Muscle of arm (tissue), 14 donors: ENCODE measurements at places on chromosomes 13 and 19.

DNA sequence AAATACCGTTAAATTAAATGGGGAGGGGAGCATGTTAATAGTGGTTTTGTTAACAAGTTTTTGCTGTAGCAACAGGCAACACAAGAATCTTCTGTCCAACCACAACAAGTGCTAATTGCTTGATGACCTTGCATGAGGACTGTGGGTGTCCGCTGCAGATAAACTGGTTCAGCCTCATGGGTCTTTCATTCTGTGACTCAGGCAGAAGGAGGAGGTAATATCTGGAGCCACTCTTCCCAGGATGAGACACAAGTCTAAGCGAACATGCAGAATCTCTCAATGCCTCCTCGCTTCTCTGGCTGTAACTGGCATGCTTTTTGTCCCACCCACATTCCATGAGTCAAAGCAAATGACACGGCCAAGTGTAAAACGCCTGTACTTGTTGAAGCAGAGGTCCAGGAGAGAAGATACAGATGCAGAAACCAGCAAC lies 56.6 kb upstream of the MYO16 start:
- DNase-seq: no peak

DNA sequence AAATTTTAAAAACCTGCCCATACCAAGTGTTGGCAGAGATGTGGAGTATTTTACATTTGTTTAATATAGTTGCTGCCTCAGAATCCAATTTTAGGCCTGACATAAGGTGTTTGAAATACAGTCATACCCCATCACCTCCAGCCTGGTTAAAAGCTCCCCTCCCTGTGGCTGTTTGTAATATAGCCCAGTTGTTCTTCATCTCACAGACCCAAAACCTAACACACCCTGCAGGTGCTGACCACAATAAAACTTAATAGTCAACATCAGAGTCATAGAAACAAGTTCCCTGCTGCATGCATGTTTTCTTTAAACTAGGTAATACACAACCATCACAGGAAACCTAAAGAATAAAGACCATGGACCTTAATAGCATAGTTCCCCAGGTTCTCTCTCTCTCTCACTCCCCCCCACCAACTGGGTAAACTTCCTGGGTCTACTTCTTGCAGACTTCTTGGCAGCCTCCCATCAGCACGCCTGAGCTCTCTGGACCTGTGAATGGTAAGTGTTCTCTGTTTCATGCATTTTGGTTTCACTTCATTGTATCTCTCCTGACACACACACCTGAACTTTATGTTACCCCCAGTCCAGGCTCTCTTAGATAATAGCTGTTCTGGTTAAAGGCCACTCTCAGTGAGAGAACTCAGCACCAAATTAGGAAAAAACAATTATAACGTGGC lies 1369.9 kb downstream of the EFNB2 start:
- DNase-seq: no peak

DNA sequence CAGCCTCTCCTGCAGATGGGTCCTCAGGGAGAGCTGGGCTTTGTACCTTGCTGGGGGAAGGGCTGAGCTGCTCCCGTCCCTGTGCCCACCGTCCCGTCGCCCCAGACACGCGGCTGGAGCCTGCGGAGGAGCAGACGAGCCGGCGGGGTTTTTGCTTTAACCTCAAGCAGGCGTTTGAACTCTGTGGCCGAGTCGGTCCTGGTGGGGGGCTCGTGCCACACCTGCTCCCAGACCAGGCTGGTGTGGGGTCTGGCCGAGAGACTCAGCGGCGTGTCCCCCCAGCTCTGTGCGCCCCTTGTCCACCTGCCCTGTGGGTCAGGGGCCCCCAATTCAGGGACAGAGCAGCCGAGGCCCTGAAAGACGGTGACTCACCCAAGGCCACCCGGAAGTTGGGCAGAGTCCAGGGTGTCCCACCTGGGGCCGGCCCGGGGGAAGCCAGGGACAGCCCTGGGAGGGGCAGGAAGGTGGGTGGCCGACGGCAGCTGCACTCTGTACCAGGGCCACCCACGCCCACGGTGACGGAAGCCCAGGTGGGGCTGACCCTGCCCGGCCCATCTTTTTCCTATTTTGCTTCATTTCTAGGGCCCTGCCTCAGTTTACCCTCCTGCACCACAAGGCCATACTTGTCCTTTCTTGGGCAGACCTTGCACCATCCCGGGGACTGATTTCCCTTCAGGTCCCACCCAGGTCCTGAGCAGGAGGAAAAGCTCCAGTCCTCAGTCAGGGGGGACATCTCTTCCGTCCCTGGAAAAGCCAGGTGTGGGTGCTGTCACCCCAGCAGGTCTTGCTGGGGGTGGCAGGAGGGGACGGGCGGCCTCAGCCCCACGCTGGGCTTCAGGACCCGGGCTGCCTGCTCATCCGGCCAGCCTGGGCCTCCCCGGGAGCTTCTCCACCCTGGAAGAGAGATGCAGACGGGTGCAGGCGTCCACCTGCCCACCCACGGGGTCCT lies 5.3 kb downstream of the EFNA2 start:
- no peak for DNase-seq

DNA sequence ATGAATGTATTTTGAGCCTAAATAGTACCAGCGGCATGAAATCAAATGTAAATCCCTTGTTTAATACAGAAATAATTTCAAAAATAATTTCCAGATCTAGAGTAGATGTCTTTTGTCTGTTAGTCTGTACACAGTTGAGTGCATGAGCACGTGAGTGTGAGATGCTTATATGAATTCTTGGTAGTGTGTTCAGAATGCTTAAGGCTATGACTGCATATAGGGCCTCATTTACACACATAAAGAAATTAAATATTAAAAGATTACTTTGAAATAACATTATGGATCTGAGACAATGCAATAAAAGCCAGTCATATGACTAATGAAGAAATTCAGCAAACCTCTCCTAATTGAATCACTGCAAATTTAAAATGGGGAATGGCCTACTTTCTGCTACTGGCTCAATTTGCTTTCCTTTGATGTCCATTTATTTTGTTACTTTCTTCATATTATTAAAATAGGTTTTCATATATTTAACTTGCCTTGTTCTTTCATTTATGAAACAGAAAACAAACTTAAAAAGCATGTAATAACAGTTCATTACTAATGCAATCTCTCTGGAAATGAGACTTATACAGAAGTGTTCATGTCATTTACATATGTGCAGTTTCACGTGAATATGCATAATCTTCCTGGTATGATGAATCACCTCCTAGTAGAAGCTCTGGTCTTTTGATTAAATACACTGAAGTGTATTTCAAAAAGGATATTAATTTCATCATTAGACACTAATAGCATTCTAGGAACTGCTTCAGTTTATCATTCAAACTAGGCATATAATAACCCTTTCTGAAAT lies 4.5 kb downstream of the AMER2 start:
- no peak for DNase-seq

DNA sequence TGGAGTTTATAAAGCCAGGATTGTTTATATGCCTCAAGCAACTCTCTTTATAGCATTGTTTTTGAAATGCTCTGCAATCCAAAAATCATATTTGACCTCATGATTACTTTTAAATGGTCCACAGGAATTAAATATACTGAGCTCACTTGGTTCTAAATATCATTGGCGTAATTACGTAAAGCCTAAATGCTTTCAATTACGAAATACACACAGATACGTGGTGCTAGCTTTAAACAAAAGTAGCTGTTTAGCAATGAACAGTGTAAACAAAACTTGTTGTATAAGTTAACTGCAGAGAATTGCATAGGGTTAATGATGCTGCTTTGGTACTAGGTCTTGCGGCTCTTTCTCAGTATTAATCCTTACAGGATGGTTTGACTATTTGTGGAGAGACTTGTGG lies 346.6 kb downstream of the COG6 start:
- DNase-seq: no peak

DNA sequence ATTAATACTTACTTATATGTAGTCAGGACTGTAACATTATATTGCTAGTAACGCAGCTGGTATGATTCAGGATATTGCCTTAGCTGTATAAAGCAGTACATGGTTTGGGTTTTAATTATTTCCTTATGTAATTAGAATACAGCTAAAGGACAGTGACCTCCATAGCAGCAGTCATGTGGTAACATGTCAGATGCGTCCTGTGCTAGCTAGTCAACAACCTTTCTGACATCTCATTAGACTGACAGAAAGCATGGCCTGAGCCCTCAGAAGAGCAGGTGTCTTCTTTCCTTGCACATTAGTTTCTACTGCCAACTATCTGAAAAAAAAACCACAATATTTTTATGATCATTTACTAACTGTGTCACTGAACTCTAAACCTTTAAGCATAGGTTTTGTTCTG lies 122.2 kb downstream of the MAB21L1 start:
- no peak for DNase-seq

DNA sequence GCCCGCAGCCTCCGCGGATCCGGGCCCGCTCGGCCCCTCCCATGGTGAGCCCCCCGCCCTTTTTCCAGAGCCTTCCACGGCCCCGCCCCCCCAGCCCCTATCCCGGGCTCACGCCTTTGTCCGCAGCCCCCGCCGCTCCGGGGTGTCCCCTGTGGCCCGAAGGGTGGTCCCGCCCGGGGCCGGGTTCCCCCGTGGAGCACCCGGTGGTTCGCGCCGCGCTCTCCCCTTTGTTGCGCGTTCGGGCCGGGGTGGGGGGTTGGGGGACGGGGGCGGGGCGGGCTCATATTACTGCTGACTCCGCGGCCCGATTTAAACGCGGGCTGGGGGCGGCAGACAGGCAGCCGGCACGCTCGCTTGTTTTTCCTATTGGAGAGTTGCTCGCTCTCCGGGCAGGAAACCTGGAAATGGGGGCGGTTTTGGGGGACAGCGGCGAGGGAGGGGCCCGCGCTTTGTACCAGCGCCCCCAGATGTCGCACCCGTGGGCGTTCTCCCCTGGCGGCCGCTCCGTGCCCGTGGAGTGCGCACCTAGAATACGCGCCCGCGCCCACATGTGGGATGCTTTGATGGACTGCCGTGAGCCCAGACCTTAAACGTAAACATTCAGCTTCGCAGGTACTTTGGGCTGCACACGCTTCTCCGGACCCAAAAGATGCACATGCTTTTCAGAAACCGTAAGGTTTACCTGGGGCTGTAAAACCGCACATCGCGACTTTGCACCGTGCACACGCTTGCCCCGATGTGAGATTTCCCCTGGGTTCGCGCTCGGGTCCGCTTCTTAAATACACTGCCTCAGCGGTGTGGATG lies 699 bp downstream of the PTOV1 start:
- peak; percentile 43 for DNase-seq

DNA sequence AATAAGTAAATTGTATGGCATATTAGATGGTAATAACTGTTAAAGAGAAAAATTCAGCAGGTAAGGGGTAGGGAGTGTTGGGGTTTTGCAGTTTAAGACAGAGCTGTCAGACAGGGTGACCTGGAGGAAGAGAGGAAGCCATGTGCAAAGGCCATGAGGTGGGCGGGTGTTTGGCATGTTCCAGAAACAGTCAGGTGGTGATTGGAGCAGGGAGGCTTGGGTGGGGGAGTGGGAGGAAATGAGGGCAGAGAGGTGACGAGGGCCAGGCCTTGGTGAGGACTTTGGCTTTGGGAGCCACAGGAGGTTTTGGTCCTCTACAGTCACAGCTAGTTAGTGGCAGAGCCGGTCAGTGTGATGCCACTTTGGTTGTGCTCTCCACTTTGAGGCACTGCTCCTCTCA lies 20.1 kb downstream of the RYR1 start:
- no peak for DNase-seq

DNA sequence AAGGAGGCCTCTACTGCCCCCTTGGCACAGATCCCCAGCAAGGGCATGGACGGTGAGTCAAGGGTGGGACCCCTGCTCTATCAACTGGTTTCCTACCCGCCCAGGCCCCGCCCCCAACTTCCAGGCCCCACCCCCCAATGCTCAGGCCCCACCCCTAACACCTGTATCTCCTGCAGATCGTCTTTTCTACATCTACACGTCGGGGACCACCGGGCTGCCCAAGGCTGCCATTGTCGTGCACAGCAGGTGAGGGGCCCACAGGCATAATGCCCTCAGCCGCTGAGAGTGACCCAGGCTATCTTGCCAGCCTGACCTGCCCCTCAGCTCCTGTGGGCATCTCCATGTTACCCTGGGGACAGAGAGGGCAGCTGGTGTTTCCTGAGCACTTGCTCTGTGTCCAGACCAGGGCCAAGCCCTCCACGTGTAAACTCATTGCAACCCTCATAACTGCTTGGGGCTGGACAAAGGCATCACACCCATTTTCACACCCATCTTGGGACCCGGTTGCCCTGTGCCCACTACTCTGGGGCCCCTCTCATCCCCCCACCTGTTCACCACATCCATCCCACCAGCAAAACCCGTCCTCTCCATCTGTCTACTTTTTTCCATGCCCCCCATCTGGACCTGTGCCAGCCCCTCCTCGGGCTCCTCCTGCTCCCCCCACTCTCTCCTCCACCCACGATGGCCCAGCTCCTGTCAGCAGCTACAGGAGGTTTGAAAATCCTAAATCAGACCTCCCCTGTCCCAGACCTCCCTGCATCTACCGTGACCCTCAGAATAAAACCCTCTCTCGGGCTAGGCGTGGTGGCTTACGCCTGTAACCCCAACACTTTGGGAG lies 17.2 kb downstream of the SLC27A1 start:
- DNase-seq: no peak

GRCh38 chr19:35468637-35469036 lies 20.6 kb downstream of the FFAR2 start:
- DNase-seq: no peak

GRCh38 chr19:53951436-53951835 lies 11.3 kb upstream of the CACNG8 start:
- DNase-seq: no peak

GRCh38 chr19:52566588-52566987 lies 3.5 kb upstream of the ZNF701 start:
- DNase-seq: no peak

GRCh38 chr19:46530636-46531035 lies 35.0 kb upstream of the PNMA8B start:
- DNase-seq: no peak

DNA sequence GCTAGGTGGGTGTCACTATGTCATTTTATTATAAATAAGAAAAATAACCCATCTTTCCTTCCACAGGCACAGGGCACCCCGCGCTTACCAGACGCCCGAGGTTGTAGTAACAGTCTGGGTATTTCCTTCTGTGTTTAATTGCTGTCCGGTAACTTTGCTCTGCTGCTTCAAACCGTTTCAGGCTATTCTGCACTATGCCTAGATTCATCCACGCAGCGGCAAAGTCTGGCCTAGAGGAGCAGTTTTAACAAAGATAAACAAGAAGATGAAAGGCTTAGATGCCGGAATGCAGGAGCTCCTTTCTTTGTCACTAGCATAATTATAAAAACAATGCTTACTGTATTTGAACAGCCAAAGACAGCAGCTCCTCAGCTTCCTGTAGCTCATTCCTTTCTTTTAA lies 36.9 kb upstream of the GGACT start:
- DNase-seq: no peak

DNA sequence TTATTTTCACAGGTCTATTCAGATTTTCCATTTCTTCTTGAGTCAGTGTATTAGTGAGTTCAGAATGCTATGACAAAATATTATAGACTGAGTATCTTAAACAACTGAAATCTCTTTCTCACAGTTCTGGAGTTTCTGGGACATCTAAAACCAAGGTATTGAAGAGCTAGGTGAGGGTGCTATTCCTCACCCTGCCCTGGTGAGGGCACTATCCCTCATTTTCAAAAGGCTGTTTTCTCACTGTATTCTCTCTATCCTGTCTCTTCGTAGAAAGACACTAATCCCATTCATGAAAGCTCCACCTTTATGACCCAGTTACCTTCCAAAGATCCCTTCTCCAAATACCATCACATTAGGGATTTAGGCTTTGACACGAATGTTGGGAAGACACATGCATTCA lies 1617.1 kb downstream of the PCDH9 start:
- DNase-seq: no peak

- DNase-seq: no peak
Observed at GRCh38 chr19:10420444-10421239, at the start of gene PDE4A. Gene PDE4A, plus strand, starts transcription at chr19:10420538. Its CDS starts 227 bp downstream, at chr19:10420765.

- no peak for DNase-seq
Observed at GRCh38 chr13:33101835-33102234, 85.6 kb downstream of the KL start.
